ENCODE measurements at places on chromosomes 12 and 14.

GRCh38 chr12:99146185-99146584, 501.1 kb downstream of the APAF1 start:
- no peak for DNase-seq

DNA sequence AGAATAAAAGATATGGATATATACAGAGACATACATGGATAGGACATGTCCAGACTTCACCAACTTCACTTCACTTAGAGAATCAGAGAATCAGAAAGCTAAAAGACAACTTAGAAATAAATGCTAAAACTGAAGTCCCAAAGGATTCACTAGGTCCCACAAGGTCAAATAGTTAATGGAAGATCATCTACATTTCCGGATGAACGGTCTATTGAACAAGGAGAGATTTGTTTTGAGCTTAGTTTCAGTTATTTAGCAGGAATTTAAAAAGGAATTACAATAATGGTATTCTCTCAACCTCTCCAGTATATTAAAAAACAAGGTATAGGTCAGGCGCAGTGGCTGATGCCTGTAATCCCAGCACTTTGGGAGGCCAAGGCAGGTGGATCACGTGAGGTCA, 187.0 kb downstream of the MED13L start:
- DNase-seq = no peak

GRCh38 chr12:30796313-30796780, 41.6 kb upstream of the CAPRIN2 start:
- DNase-seq = peak; percentile 84

- peak; percentile 42 for DNase-seq
Measured at GRCh38 chr12:92786045-92786444, 83.3 kb downstream of the PLEKHG7 start.

GRCh38 chr14:95834496-95834895, 42.1 kb upstream of the TUNAR start:
- no peak for DNase-seq

GRCh38 chr12:66240096-66240820, 51.2 kb downstream of the IRAK3 start:
- DNase-seq = no peak

GRCh38 chr12:112418273-112418607, 507 bp upstream of the PTPN11 start:
- DNase-seq = no peak

DNA sequence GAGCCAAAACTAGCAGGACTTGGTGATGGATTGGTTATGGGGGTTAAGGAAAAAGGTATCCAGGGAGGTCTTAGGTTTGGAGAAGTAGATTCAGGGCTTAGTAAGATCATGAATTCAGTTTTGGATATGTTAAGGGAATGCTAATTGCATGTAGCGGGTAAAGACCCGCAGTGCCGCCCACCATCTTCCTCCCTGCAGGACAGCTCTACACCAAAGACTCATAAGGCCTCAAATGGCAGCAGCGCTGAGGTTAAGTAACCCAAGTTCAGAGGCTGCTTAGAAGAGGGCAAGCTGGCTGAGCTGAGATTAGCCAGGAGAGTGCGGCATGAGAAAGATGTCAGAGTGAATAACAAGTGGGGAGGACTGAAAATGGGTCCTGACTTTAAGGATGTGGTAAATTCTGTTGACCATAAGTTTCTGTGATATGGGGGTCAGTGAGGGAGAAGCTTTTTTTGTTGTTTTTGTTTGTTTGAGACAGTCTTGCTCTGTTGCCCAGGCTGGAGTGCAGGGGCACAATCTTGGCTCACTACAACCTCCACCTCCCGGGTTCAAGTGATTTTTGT, 26.2 kb downstream of the RAD9B start:
- DNase-seq = no peak

GRCh38 chr12:52191841-52192791, at the start of gene KRT80:
KRT80 (minus strand) TSS chr12:52192014; CDS start chr12:52191902, 112 bp downstream.
- DNase-seq = peak; percentile 97
